ENCODE measurements at places on chromosomes 1 and 21.

DNA sequence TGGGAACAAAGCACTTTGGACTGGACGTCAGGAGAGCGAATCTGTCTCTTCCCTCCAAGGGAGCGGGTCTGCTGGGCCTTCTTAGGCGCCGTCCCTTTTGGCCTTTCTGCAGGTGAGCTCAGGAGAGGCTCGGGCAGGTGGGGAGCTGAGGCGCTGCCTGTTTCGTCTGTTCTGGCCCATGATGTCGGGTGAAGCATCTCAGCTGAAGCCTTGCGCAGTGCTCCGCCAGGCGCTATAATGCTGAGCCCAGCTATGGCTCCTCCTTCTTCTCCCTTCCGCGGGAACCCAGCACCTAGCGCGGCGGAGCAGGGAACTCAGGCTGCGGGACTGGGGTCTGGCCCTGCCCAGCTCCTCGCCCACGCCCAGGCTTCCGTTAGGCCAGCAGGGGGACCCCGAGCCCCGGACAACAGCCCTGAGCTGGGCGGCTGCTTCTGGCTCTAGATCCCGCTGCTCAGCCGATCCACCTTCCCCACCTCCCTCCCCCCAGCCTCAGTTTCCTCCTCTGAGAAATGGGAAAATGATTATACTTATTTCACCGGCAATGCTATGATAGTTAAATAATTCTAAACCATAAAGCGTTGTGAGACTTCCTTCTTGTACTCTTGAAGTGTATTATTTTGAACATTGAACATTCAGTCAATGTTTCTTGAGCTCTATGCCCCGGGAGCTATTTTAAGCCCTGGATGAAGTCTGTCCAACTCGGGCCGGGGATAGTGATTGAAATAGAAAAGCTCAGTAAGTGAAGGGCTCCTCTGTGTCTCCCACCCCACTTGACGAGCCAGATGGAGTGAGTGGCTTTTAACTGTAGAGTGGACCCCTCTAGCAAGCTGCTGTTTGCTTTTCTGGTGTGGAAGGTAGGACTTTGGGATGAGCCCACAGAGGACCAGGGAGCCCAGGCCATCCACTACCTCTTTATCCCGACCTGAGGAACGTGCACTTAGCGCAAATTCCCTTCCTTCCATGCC is 9.6 kb upstream of the ADORA1 start:
- no peak for DNase-seq

GRCh38 chr1:15122331-15122730 is 31.2 kb upstream of the TMEM51 start:
- no peak for DNase-seq

DNA sequence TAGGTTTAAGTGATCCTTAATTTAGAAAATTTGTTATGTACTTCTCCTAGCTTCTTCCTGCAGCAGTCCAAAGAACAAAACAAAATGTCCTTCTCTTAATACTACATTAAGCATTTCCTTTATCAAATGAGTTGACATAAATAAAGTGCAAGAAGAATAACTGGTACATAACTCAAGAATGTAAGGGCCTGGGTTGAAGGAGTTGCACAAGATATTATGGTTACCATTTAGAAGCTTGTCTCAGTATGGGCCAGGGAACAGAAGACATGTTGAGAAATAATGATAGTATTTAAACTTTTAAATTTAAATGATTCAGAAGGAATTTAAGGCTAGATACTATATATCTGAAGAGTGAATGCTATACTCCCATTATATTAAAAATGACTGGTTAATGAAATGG is 23.5 kb downstream of the SUCO start:
- DNase-seq: no peak

GRCh38 chr1:116923421-116923820 is 13.7 kb downstream of the PTGFRN start:
- DNase-seq: no peak

DNA sequence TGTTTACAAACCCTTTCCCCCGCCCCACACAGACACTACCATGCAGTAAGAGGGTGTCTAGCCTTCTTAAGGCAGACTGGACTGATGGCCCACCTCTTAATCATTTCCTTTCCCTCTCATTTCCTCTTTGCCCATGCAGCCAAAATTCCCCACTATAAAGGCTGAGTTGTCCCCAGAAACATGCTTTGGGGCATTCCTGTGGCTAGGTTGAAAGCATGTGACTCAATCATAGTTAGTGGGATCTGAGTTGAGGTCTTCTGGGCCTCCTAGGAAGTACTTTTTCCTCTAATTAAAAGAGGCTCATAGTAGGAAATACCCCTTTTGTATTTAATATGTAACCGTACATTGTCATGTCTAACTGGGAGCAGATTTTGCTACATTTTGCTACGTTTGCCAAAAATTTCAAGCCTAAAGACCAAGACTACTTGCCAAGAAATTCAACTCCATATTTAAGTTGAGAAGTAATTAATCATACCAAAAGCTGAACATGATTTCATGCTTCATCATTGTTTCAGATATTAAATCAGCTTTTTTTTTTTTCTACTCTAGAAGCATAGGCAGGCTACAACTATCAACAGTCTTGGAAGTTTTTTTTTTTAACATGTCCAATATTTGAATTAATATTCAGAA is 174.7 kb downstream of the ADGRL4 start:
- DNase-seq: peak; percentile 89

DNA sequence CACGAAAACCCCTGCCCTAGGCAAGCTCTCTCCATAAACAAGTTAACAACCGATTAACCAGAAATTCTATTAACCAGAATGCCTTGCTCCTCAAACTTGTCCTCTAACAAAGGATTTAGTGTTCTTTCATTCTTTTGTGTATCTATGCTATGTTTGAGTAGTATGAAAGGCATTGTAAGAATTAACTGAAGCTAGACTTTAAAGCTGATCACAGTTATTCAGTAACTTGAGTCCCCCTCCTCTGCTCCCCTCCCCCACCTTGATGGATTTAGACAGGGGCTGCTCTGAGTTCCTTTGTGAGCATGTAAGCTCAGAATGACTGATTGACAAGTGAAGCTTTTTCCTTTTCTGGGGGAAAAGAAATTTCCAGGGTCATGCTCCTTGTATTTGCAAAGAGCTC is 257.6 kb downstream of the TTLL7 start:
- DNase-seq: no peak

GRCh38 chr1:6438047-6438525 is 13.5 kb downstream of the ESPN start:
- DNase-seq: no peak

GRCh38 chr1:23727362-23727811 is 15.9 kb upstream of the ELOA start:
- no peak for DNase-seq

- no peak for DNase-seq
These were observed 43.3 kb downstream of the FAAP20 start for GRCh38 chr1:2151252-2151651.

DNA sequence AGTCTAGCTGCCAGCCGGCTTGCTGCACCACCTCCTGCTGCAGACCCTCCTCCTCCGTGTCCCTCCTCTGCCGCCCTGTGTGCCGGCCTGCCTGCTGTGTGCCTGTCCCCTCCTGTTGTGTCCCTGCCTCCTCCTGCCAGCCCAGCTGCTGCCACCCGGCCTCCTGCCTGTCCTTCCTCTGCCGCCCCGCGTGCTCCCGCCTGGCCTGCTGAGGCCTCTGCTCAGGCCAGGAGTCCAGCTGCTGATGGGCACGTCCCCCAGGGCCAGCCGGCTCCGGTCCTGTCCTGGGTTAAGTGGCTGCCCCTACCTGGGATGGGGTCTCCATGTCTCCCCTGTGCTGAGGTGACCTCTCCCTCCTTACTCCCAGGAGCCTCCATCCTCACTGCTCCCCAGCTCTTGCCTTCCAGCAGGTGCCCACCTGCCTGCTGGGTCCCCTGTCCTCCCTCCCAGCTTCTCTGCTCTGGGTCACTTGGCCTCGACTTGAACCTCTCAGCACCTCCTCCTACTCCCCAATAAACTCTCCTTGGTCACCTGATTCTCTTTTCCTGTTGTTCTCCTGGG is 870 bp downstream of the KRTAP10-8 start:
- no peak for DNase-seq

- no peak for DNase-seq
These were observed 3.1 kb downstream of the C1orf198 start for GRCh38 chr1:230865062-230865817.

DNA sequence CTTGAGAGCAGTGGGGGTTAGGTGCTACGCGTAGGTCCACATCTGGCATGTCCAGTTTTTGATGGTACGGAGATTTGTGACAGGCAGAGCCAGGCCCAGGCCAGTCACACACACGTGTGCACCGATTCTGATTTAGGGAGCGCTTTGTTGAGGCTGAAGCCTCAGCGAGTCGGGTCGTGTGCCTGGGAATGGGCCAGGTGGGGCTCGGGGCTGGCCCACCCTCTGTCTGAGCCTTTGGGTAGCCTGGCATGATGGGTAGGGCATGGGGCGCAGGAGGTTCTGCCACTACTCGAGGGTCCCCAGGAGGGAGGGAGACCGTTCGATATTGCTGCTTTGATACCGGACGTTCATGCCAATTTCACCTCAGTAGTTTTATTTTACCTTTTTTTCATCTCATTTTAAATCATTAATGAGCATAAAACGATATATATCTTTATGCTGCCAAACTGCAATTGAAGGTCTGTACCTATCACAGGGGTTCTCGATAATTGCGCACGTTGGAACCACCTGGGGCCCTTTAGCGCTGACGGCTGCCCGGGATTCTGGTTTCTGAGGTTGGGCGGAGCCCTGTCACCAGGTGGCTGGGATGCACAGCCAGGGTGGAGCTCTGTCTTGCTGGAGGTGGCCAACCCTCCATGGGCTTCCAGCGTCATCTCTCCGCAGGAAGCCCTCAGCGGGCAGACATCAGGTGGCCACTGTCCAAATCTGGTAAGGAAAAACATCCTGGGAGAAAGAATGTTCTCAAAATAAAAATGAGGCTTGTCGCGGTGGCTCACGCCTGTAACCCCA is 71.9 kb downstream of the SCCPDH start:
- no peak for DNase-seq

GRCh38 chr1:26094677-26095383 is 16.8 kb upstream of the PDIK1L start:
- DNase-seq: no peak

GRCh38 chr1:112710586-112710985 is 3.7 kb upstream of the RHOC start:
- DNase-seq: no peak

DNA sequence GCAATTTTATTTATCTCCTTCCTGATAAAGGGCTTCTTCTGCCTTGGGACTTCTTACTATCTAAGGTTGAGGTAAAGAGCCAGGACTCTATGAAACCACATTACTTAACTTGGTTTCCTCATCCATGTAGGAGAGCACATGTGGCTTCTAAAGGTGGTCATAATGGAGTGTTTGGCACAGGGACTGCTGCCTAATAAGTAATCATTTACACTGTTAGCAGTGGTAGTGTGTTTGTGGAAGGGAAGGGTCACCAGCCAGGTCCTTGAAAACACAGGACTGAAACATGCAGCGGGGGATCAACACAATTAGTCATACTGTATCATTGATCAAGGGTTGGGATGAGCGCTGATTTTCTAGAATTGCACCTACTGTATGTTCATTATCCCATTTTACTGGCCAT is 59.6 kb downstream of the UCK2 start:
- no peak for DNase-seq

DNA sequence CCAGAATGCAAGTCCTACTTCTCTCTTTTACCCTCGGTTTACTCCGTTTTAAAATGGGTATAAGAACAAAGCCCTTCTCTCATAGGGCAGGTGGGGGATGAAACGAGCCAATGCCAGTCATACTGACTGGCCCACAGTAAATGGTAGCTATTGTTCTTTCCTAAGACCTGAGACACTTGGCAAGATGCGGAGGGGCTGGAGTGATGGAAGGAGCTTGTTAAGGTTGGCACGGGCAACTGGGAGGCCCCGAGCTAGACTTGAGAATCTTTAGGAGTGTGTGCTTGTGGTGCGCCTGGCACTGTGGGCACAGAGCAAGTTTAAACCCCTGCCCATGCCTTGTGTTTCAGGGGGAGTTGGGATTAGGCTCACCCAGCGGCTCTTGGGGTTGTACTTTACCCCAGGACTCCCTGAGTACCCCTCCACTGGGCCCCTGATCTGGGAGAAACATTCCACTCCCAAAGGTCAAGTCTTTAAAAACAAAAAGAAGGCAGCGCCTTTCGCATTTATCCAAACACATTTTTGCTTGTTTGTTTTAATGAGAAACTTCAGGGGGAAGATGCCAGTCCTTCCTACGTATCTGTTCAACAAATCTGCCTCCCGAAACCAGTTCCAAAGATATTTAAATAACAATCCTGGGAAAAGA is 240.6 kb upstream of the TMEM51 start:
- no peak for DNase-seq

DNA sequence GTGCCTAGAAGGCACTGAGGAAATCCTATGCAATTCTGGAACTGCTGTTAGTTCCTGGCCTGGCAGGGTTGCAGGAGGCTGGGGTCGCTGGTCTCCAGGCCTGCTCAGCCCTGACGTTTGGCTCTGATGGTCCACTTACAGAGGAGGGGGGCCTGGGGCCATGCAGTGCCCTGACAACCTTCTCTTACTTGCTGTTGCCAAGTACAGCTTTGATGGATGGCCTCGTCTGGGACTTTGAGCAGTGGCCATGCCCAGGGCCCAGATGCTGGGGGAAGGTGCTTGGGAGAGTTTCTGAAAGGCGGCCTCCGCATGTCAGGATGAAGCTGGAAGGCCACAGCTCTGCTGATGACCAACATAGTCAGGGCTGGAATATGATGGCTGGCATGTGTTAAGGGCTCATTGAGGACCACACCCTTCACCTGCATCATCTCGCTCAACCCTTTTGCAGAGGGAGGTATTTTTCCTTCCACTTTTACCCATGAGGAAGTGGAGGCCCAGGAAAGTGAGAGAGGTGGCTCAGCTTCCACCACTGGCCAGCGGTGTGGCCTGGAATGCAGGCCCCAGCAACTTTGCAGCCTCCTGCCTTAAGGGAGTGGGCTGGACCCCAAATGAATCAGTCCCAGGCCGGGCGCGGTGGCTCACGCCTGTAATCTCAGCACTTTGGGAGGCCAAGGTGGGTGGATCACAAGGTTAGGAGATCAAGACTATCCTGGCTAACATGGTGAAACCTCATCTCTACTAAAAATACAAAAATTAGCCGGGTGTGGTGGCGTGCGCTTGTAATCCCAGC is 34.7 kb upstream of the LRRC3 start:
- DNase-seq: no peak

- no peak for DNase-seq
These were observed 2.4 kb upstream of the IKBKE start for GRCh38 chr1:206467915-206468314.

DNA sequence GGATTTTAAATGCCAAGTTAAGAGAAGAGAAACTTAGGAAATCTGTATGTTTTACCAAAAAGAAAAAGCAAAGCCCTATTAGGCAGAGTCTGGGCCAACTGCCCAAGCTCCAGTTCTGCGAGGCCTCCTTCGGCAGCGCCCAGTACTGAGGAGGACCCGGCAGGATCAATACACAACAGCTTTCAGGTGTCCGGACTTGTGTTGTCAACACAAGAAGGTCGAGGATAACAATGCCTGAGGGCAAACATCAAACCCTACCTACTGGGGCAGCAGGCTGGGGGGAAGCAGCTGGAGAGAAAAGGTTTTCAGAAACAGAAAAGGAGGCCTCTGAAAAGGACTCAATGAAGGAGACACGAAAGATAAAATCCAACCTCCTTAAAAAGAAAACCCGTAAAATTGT is 98.1 kb upstream of the GJB5 start:
- DNase-seq: no peak

DNA sequence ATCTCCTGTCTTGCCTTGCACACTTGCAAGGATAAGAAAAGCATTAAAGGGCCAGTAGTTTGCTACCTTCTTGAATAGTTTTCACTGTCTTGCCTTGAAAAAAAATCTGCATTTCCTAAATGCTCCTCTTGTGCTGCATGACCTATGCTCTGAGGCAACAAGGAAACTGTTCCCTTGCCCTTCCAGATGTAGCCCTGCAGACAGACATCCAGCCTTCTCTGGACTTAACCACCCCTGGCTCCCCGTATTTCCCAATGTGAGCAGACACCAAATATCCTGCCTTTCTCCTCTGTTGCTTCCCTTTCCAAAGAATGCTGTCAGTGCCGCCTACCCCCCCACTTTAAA is 177.6 kb downstream of the GABPA start:
- no peak for DNase-seq
